Esophagus squamous epithelium (tissue), 5 donors: ENCODE measurements at places on chromosomes 1 and 21. TPM values are rescaled to one million over a fixed set of nuclear protein-coding genes. Genes with fewer than 3 reads are reported as not detected.

GRCh38 chr21:38505654-38506523, 7.6 kb upstream of the ERG start:
- H3K4me3 ChIP-seq, result no peak overlapping the region
- peak overlapping the region; percentile 51 for H3K27ac ChIP-seq
- H3K27me3 ChIP-seq, result no peaks in the 10 kb centered on the region
- H3K4me1 ChIP-seq, result no peaks in the 10 kb centered on the region
- no peaks in the 10 kb centered on the region for H3K36me3 ChIP-seq

GRCh38 chr1:205365945-205366463, 9.3 kb upstream of the KLHDC8A start:
- no peak overlapping the region for H3K4me3 ChIP-seq
- peaks cover 5% of the 10 kb centered on the region for H3K4me1 ChIP-seq
- no peak overlapping the region for H3K27ac ChIP-seq

GRCh38 chr1:208939537-208940085, 643.9 kb upstream of the CAMK1G start:
- H3K27me3 ChIP-seq, result peaks cover 4% of the 10 kb centered on the region
- no peak overlapping the region for H3K4me3 ChIP-seq
- H3K36me3 ChIP-seq, result no peaks in the 10 kb centered on the region
- peaks cover 17% of the 10 kb centered on the region for H3K4me1 ChIP-seq

DNA sequence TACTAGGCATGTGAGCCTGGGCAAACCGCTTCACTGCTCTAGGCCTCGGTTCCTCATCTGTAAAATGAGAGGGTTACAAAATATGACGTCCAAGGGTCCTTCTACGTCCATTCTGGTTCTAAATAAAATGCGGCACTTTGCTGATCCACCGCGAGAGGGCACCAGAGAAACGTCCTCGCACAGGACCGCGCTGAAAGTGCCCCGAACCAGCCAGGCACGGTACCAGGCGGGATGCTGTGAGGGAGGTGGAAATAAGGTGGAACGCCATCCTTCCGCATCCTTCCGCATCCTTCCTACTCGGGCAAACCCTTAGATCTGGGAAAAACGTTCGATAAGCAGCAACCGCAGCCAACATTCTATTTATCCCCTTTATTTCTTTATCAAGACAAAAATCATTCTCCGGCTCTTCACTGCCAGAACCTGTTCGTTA, 60.3 kb upstream of the KRTAP19-8 start:
- no peak overlapping the region for H3K27ac ChIP-seq
- DNase-seq, result no peak
- H3K36me3 ChIP-seq, result no peaks in the 10 kb centered on the region
- H3K4me3 ChIP-seq, result no peak overlapping the region

DNA sequence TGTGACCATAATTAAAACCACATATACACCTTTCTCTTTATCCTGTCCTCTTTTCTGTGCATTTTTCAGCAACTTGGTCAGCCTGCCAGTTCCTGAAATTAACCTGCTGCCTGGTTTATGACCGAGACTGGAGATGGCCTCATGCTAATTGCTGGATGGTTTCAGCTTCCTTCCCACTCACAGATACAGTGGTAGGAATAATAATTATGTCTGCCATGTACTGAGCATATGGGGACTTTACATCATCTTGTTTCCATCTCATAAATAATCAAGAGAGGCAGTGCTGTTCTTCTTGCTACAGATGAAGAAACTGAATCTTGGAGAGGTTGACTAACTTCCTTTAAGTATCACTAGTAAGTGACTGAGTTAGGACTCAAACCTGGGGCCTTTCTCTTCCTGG, 148.2 kb downstream of the NOS1AP start:
- H3K4me1 ChIP-seq, result no peaks in the 10 kb centered on the region
- no peak overlapping the region for H3K27ac ChIP-seq
- H3K27me3 ChIP-seq, result no peaks in the 10 kb centered on the region
- H3K36me3 ChIP-seq, result no peaks in the 10 kb centered on the region
- H3K4me3 ChIP-seq, result no peak overlapping the region

DNA sequence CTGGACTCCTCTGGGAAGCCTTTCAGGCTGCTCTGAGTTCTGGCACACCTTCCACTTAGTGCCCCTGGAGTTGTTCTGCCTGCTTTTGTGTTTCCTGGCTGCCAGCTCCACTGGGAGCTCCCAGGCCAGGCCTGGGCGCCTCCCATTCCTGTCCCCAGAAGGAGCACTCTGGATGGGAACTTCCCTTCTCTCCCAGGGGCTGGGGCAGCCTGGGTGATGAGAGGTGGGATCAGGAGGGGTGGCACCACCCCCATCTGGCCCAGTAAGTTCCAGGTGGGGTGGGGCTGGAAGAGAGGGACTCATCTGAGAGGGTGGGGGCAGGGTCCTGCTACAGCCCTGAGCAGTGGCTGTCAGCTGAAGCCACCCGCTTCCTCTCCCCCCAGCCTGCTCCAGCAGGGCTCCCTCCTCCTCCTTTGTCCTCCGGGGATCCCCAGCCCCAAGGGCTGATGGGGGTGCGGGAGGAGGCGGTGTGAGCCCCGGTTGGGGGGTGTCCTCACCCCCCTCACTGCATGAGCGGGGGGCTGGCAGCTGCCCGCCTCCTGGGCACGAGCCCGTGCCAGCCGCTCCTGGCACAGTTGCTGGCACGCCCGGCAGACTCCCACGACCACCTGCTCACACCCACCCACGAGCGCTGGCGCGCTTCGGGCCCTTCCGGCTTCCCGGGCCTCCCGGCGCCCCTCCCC, 4.7 kb downstream of the FOXO6 start:
- no peak for DNase-seq
- H3K36me3 ChIP-seq, result no peaks in the 10 kb centered on the region
- H3K4me3 ChIP-seq, result peak overlapping the region; percentile 70
- peaks cover 44% of the 10 kb centered on the region for H3K4me1 ChIP-seq
- peaks cover 5% of the 10 kb centered on the region for H3K27me3 ChIP-seq

- no peaks in the 10 kb centered on the region for H3K36me3 ChIP-seq
- H3K4me3 ChIP-seq, result peak overlapping the region; percentile 96
- no peaks in the 10 kb centered on the region for H3K27me3 ChIP-seq
- H3K4me1 ChIP-seq, result peaks cover 7% of the 10 kb centered on the region
- no peak for DNase-seq
- no peak overlapping the region for H3K27ac ChIP-seq
Observed at GRCh38 chr1:156083800-156084790, 1.8 kb upstream of the MEX3A start.

DNA sequence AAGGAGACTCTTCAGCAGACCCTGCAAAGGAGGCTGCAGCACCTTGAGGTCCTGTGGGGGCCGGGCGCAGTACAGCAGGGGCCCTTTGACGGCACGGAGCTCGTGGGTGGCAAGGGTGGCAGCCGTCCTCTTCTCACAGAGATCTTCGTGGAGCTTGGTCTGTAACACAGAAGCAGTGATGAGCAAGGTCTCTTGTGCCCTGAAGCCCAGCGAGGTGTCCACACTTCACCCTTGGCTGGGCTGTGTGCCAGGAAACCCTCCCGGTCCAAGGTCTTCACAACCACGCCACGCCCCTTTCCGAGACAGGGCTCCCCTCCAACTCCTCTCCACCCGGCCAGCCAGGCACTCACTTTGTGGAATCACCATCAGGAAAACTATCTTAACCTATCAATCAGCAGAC, 11.3 kb downstream of the LRRC47 start:
- no peaks in the 10 kb centered on the region for H3K27me3 ChIP-seq
- no peak overlapping the region for H3K27ac ChIP-seq
- H3K36me3 ChIP-seq, result peaks cover 100% of the 10 kb centered on the region
- no peak for DNase-seq
- no peak overlapping the region for H3K4me3 ChIP-seq

DNA sequence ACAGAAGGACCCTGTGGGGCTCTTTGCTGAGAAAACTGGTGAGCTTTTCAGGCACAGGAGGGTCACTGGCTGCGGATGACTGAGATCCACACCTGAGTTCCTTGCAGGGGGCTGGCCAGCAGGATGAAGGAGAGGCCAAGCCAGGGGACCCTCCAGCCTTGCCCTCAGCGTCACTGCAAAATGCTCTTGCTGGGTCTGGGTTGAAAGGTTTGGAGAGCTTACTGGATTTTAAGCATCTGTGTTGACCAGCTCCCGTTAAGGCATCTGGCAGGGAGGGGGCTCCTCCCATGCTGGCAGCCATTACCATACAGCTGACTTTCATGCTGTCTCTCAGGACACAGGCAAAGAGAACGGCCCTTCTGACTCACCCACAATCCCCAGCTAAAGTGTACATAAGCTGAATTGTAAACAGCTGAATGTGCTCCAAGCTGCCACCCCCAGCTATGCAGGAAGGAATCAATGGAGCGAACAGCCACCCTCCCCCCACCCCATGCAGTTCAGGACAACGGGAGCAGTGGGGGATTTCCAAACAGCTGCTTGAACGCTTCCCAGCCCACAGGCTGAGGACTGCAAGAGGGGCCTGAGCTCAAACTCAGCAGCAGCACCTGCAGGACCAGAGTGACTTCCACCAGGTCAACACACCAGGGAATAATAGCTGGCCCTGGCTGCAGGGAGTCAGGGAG, 21.3 kb upstream of the A3GALT2 start:
- no peak for DNase-seq
- no peak overlapping the region for H3K4me3 ChIP-seq
- no peaks in the 10 kb centered on the region for H3K27me3 ChIP-seq
- H3K27ac ChIP-seq, result peak overlapping the region; percentile 99
- peaks cover 80% of the 10 kb centered on the region for H3K4me1 ChIP-seq

DNA sequence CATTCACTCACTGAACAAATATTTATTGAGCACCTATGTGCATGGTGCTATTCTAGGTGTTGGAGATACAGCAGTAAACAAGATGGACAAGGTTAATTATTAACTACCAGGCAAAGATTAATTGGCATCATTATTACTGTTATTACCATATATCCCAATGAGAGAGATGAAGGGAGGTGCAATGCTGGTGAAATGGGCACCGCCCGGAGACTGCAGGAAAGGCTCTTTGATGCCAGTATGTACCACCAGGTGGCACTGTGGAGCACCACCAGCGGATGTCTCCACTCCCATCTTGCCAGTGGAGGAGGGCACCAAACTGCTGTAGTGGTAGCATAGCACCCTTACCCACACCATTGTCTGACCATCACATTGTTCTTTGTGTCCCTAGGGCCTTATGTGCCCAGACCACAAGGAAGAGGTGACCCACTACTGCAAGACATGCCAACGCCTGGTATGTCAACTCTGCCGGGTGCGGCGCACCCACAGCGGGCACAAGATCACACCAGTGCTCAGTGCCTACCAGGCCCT, 3.0 kb downstream of the TRIM46 start:
- no peaks in the 10 kb centered on the region for H3K36me3 ChIP-seq
- H3K4me1 ChIP-seq, result peaks cover 25% of the 10 kb centered on the region
- H3K27ac ChIP-seq, result peak overlapping the region; percentile 47
- H3K4me3 ChIP-seq, result no peak overlapping the region
- no peaks in the 10 kb centered on the region for H3K27me3 ChIP-seq

DNA sequence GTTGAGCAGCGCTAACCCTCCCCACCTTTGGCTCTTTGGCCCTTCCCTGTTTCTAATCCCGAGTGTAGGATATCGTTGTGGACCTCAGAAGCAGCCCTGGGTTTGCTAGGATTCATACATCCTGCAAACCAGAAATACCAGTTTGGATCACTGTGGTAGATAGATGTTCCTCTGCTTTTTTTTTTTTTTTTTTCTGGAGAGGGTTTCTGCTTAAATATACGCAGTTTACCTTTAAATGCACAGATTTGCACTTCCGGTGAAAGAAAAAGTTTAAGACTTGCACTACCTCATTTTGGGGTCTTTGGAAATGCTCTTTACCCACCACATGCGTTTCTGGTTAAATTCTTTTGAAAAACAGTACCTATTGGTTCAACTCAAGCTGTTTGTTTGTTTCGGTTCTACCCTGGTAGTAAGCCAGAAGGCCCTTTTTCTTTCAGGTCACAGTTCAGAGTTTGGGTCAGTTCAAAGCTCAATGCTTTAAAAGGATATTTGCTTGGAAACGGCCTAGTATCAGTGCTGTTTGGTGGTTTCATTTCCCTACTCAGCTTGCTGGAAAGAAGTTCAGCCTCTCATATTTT, 908 bp downstream of the DDI2 start:
- no peaks in the 10 kb centered on the region for H3K27me3 ChIP-seq
- no peaks in the 10 kb centered on the region for H3K36me3 ChIP-seq
- peak overlapping the region; percentile 100 for H3K27ac ChIP-seq

DNA sequence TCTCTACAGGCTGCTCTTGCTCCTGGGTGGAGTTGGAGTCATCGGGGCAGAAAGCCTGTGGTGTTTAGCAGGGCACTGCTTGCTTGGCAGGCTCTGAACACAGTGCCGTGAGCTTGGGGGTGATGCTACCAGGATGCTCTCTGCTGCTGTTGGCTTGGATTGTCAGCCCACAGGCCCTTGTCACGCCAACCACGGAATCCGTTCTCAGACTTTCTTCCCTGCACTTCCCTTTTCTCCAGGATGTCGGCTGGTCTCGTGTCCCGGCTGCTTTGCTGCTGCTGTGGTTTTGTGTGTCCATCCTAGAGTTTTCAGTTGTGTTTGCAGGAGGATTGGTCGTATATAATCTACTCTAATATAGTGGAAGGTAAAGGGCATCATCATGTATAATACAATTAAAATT, 44.4 kb upstream of the TTC34 start:
- DNase-seq, result no peak
- no peaks in the 10 kb centered on the region for H3K27me3 ChIP-seq
- H3K4me1 ChIP-seq, result no peaks in the 10 kb centered on the region
- H3K4me3 ChIP-seq, result no peak overlapping the region
- no peak overlapping the region for H3K27ac ChIP-seq

GRCh38 chr21:46081022-46081861, 16.7 kb upstream of the COL6A2 start:
- DNase-seq, result no peak
- peak overlapping the region; percentile 19 for H3K27ac ChIP-seq
- peaks cover 46% of the 10 kb centered on the region for H3K27me3 ChIP-seq
- peaks cover 53% of the 10 kb centered on the region for H3K4me1 ChIP-seq
- H3K4me3 ChIP-seq, result no peak overlapping the region

GRCh38 chr1:17955302-17956285, 152.0 kb upstream of the IGSF21 start:
- no peak for DNase-seq
- peaks cover 5% of the 10 kb centered on the region for H3K4me1 ChIP-seq
- H3K4me3 ChIP-seq, result no peak overlapping the region
- H3K36me3 ChIP-seq, result no peaks in the 10 kb centered on the region
- no peaks in the 10 kb centered on the region for H3K27me3 ChIP-seq

DNA sequence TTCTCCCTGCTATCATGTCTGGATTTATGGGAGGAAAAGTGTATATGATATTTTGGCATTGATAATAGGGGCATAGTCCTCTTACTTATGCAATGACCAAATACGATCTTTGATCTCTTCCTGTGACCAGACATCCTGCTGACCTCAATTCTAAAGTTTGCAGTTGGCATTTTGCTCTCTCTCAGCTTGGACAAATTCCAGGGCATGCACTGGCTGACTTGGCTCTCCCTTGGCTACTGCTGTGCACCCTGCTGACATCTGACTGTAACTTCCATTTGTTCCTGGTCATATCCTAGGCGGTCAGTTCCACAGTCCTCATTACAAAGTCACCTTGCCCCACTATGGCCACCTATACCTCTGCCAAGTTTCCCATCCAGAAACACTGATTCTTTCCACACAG, 380.7 kb upstream of the NR5A2 start:
- no peak overlapping the region for H3K4me3 ChIP-seq
- H3K4me1 ChIP-seq, result no peaks in the 10 kb centered on the region
- H3K36me3 ChIP-seq, result no peaks in the 10 kb centered on the region

Gene C8A
- not detected for total RNA-seq

Gene IFNLR1
- 3.8 TPM for total RNA-seq

Gene HES3
- not detected for total RNA-seq

Gene PIP5K1A
- 28.6 TPM for total RNA-seq

Gene MPZ
- total RNA-seq, result 0.75 TPM

Gene VHLL
- 0.57 TPM for total RNA-seq

Gene WDR64
- not detected for total RNA-seq

Gene NUP210L
- total RNA-seq, result 0.09 TPM

Gene REN
- total RNA-seq, result 0.38 TPM

Gene PALMD
- 27.1 TPM for total RNA-seq

Gene CYP4X1
- total RNA-seq, result 30.9 TPM

Gene CYP4Z1
- total RNA-seq, result 1.4 TPM

Gene BEST4
- total RNA-seq, result not detected

Gene IL23R
- total RNA-seq, result 0.22 TPM
